ENCODE measurements at places on chromosomes 7 and 10. TPM values are rescaled to one million over a fixed set of nuclear protein-coding genes. Genes with fewer than 3 reads are reported as not detected.

Gene NPSR1
- not detected for total RNA-seq

Gene GRM3
- total RNA-seq, result not detected

Gene GARIN1A
- not detected for total RNA-seq

Gene ADAMTS14
- not detected for total RNA-seq

Gene LOXL4
- 0.04 TPM for total RNA-seq
